ENCODE measurements at places on chromosomes 12 and 14. TPM values are rescaled to one million over a fixed set of nuclear protein-coding genes. Genes with fewer than 3 reads are reported as not detected.

GRCh38 chr12:7114008-7114407 is 5.0 kb upstream of the C1RL start:
- no peak for DNase-seq

DNA sequence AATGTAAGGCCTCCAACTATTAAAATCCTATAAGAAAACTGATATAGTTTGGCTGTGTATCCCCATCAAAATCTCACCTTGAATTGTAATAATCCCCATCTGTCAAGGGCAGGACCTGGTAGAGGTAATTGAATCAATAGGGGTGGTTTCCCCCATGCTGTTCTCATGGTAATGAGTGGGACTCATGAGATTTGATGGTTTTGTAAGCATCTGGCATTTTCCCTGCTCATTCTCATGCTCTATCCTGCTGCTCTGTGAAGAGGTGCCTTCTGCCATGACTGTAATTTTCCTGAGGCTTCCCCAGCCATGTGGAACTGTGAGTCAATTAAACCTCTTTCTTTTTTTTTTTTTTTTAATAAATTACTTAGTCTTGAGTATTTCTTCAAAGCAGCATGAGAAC is 31.9 kb downstream of the TSPAN19 start:
- no peak for DNase-seq

DNA sequence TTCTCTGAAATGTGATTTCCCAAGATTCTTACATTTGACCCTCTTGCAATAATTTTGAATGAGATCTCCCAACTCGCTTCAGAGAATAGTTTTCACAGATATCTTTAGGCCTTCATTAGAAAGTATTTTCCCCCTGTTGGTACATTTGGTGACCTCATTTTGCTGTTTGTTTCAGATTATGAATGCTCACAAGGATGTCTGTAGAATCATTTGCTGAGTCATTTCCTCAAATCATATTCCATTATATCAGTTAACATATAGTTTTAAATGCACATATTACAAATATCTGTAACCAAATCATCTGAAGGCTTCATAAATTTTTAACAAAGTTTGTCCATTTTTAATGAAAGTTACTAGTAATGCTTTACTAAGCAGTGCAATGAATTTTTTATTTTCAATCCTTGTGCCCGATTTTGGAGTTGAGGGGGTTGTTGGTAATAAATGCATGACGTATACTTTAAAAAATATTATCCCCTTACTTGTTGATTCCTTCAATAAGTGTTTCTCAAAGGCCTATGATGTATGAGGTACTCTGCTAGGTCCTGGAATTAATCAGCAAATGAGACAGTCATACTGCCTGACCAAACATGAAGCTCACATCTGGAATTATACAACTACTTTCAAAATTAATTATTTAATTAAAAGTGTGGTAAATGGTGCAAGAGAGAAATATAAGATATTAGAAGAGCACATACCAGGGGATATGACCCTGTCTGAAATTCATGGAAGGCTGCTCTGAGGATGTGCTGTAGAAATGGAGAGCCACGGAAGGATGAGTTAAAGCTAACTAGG is 126.9 kb upstream of the RAP1B start:
- no peak for DNase-seq

PLA2G1B gene
- total RNA-seq: not detected
